ENCODE measurements at places on chromosomes 11 and 22. TPM values are rescaled to one million over a fixed set of nuclear protein-coding genes. Genes with fewer than 3 reads are reported as not detected.
A peak's percentile ranks its signal among the peaks of the same experiment; 100 is the strongest.

GRCh38 chr11:134521001-134521400 is 109.0 kb upstream of the B3GAT1 start:
- no peak for DNase-seq

GRCh38 chr22:30238661-30239487 is 7.7 kb downstream of the LIF start:
- no peak for DNase-seq

TEX54 gene
- not detected for total RNA-seq

MMP11 gene
- total RNA-seq = 14.8 TPM

- no peak for DNase-seq
Measured at GRCh38 chr22:33780531-33781136, 139.6 kb downstream of the LARGE1 start.

GRCh38 chr11:13010749-13011465 is 1.8 kb downstream of the RASSF10 start:
- DNase-seq = no peak

DNA sequence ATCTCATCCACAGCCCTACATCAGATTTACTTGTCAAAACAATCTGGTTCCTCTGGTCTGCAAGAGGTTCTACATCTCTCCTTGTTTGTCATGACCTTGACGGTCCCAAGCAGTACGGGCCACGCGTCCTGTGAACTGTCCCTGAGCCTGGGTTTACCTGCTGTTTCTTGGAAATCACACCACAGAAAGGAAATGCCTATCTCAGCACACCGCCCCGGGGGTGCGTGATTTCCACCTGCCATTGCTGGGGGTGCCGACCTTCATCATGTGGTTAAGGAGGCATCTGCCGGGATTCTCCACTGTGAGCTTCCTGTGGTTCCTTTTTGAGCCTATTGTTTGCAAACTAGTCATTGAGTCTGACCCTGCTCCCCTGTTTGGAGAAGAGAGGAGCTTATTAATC is 1363.4 kb downstream of the BRD1 start:
- DNase-seq = no peak

DNA sequence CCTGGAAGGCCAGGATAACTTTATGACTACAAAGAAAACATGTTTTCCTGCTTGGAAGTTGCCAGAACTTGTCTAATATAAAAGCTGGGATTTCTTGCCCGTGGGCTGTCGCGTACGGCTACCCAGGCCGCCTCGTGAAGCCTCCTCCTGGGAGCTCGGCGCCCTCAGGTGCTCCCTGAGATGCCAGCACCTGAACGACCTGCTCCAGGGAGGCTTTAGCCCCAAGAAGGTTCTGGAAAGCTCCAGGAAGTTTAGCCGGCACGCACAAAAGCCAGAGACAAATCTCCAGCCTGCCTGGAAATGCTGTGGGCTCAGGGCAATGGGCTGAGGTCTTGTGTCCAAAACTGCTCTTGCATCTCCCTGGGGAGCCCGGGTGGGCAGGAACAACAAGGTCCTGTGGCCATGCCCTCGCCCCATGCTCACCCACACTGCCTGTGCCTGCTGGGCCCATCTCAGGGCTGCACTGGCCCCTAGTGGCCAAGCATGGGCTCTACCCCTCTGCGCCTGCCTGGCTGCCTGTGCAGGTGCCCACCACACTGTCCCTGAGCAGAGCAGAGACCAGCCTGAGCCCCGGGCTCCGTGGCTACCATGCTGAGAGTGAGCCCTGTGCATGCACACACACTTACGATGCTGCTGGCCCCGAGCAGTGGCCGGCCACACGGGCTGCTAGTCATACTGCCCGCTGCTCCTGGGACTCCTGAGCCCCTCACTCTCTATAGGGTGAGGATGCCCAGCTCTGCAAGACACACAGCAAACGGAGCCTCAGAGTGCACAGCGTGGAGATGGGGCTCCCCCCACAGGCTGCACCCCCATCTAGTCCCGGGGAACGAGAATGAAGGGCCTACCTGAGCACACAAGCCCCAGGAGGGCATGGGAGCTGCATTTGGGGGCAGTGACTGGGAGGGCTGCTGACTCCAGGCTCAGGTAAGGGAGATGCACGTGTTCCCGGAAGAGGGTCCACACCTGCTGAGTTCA is 4.9 kb upstream of the CELSR1 start:
- DNase-seq = peak; percentile 50

GRCh38 chr11:1706634-1707400 is 9.8 kb downstream of the KRTAP5-6 start:
- no peak for DNase-seq

OR5P2 gene
- total RNA-seq = not detected

GRCh38 chr11:104061853-104062521 is 25.5 kb downstream of the DDI1 start:
- no peak for DNase-seq

DAGLA gene
- total RNA-seq = 5.5 TPM

ANKRD42 gene
- total RNA-seq = 7.3 TPM

- DNase-seq = no peak
Measured at GRCh38 chr22:44289414-44290171, 23.2 kb downstream of the SHISAL1 start.

DNA sequence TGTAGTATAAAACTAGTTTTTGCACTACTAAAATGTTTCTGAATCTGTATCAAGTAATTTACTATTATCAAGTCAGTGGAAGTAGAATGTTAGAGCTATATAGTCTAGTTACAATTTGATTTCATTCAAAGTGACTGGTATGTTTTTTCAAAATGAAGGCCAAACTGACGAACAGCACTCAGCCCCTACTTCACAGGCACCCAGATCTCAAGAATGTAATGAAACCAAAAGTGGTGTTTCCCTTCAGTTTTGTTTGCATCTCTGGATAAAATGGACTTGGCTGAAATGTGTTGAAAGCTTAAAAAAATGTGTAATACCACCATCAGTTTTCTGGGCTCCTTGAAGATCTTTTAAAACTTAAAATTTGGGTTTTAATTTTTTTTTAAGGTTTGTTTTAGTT is 46.4 kb downstream of the QSER1 start:
- no peak for DNase-seq

DNA sequence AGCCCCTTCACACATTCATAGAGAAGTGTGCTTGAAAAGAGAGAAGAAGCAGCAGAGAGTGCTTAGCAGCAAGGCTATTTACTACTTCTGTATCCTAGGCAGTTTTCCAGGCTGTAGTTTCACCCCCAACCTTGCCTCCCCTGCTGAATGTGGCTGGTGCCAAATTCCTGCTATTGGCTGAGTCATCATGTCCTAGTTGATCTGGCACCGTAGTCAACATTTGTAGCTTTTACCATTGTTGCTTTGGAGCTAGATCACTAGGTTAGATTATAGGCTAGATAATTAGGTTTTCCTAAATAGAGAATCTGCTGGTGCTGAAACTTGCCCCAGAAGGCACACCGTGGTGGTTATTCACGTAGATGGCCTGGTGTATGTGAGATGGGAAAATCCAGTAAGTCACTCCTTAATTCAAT is 32.7 kb downstream of the ARHGAP42 start:
- peak; percentile 9 for DNase-seq

DNA sequence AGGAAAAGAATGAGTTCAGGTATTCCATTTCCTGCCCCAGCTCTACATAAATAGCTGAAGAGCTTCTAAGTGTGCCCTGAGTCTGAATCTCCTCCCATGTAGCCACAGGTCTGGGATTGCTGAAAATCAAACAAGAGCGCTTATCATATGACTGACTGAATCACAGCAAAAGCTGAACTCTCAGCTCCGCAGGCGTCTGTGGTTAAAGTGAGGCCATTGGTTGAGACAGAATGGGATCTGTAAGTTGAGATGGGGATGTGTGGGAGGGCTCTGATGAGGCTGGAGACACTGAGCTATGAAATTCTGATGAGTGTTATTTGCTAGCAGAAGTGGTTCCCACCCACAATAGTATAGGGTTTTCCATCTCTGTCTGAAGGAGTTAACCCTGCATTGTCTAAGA is 637.0 kb downstream of the OPCML start:
- no peak for DNase-seq

SPDYC gene
- not detected for total RNA-seq

LDHAL6A gene
- 0.62 TPM for total RNA-seq

- no peak for DNase-seq
Measured at GRCh38 chr22:44594951-44595350, 96.9 kb upstream of the RTL6 start.

PNPLA3 gene
- 12.8 TPM for total RNA-seq

GRCh38 chr11:19579957-19580356 is 132.7 kb upstream of the NAV2 start:
- no peak for DNase-seq

SPON1 gene
- 31.5 TPM for total RNA-seq

GRCh38 chr11:11706028-11706427 is 84.2 kb upstream of the GALNT18 start:
- DNase-seq = no peak

FAT3 gene
- 172 TPM for total RNA-seq

DNA sequence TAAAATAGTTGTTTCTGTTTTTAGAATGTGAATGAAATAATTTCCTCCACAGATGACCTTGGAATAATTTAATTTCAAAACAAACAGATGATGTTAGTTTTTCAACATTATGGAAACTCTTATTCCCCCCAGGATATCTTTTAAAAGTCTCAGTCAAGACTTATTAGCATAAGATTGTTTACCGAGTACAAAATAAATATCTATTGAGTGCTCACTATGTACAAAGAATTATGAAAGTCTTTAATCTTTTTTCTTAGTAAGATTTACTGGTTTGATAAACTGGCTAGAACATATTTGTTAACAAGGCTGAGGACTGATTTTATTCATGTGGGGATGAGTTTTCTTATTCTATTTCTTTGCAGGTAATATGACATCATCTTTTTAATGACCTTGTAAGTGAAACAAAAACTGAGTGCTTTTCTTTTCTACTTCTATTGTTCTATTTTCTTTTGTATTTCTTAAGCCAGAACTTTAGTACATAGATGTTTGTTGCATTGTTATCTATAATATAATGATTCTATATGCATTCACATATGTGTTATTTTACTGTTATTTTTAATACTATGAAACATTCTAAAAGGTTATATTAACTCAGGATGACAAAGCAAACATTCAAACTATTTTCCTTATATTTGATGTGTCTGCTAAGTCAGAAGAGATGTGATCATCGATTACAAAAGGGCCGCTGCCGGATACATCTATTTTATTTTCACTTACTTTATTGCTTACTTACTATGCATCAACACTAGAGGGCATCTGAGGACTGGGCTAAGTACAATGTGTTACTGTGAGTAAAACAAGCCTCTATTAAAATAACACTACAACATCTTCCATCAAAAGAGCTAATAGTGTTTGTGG is 111.0 kb upstream of the ARHGAP42 start:
- no peak for DNase-seq

AGBL2 gene
- total RNA-seq = 0.78 TPM

INPP5J gene
- total RNA-seq = 0.78 TPM

GRCh38 chr11:13905137-13905781 is 57.3 kb upstream of the SPON1 start:
- DNase-seq = no peak

DNA sequence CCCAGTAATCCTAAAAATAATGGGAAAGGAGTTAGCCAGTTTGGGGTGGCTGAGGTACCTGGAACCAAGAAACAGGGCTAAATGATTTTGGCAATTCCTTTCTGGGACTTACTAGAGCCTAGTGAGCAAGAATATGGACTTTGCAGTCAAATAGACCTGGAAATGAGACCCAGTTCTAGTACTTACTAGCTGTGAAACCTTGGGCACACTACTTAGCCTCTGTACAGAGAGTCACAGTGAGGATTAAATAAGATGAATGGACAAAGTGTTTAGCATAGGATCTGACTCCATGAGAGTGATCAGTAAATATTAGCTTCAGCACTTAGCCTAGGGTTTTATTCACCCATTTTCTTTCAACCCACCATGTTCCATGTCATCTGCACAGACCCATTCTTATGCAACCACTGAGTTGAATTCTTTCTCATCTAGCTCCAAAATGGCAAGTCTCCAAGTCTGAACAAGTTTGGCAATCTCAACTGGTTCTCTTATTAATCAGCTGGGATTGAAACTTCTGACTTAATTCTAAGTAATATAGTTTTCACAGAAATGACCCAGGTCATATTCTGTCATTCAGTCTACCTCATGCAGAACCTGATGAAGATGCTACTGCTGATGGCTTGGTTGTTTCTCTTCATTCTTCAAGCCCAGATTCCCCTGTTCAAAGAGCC is 15.0 kb upstream of the SORL1 start:
- no peak for DNase-seq

OR2AG1 gene
- total RNA-seq = not detected

DRICH1 gene
- 0.31 TPM for total RNA-seq

PRR33 gene
- total RNA-seq = not detected

DNA sequence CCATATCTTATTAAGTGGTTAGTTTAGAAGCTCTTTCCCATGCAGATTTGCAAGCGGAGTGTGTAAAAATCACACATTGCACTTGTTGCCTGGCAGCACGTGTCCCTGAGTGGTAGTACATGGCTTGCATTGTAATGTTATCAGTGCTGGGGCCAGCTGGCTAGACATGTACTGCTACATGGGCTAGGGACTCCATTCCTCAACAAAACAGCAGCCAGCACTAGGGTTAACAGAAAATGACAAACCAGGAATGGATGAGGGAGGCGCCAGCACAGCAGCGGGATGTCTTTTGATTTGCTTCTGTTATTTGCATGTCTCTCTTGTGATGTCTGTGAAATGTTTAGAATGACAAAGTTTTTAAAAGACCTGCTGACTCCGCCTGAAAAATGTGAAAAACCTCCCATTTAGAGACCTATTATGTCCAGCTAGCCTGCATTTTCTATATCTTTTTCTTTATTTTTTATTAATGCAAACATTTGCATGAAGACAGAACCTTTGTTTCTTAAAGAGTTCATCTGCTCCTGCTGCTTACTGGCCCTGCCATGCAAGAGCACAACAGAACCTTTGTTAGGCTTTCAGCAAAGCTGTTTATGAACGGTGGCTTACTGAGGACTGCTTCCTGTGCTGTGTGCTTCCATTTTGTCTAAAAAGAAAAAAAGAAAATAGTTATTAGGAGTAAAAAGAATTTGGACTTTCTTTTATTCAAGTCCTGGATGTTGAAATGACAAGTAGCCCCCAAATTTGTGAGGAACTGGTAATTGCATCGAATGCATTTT is 40.7 kb downstream of the CSTPP1 start:
- DNase-seq = peak; percentile 10

DNA sequence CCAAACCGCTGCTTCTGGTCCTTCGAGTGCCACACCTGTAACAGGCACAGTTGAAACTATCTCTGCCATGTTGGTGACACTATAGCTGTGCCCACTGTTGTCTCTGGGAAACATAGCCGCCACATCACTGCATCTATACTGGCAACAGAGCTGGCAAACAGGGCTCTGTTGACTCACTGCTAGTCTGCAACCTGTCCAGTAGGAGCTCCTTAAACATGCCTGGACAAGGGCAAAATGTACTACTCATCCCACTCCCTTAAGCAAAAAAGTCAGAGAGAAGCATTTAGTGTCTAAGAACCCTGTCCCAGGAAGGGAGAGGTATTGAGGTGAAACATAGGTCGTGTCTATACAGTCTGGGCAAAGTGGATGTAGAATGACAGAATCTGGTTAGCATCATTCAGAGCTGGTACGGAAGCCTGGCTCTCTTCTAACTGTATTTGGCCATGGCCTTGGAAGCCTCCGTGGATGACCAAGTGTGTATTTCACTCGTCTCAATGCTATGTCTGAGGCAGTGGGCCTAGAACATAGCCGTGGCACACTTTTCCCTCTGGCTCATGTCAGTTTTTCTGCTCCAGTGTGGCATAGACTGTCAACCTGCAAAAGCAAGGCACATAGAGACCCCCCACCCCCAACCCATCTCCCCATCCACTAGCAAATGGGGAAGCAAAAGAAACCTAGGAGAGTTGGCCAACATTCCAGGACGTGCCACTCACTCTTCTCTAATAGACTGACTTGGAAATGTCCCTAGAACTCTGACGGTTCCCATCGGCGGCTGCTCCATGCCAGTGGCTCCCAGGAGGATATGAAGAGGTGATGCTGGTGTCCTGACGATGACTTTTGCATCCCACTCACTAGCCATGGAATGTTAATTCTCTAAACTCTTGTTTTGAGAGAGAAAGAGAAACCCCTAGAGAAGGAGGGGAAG is 21.4 kb upstream of the PISD start:
- no peak for DNase-seq
